ENCODE measurements at places on chromosomes 6 and 20.

GRCh38 chr6:96116674-96117073, 100.9 kb downstream of the FUT9 start:
- no peak for DNase-seq

GRCh38 chr6:13558718-13559117, 15.7 kb upstream of the SIRT5 start:
- no peak for DNase-seq

GRCh38 chr6:40585651-40586269, 1.4 kb downstream of the LRFN2 start:
- no peak for DNase-seq

DNA sequence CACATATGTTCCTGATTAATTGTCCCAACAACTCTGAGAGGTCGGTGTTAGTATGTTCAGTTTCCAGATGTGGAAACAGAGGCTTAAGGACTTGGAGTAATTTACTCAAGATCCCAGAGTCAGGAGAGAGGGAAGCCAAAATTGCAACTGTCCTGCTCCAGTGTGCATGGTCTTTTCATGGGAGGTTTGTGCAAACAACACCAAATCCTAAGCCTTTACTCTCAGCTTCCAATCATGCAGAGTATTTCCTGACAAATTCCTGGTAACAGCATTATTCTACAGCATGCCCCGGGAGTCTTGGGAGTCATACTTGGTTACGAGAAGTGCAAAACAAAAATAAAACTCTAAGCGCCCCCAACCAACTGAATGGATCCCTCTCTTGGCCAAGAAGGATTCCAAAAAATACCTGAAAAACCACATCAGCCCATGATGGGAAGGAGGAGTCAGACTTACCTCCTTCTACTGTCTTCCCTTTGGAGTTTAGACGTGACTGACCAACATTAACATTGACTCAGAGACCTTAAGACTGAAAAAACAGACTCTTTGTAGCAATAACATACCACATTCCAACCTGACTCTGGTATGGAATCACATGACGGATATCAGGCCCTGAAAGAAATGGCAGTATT, 30.8 kb upstream of the PPP1R3G start:
- no peak for DNase-seq

DNA sequence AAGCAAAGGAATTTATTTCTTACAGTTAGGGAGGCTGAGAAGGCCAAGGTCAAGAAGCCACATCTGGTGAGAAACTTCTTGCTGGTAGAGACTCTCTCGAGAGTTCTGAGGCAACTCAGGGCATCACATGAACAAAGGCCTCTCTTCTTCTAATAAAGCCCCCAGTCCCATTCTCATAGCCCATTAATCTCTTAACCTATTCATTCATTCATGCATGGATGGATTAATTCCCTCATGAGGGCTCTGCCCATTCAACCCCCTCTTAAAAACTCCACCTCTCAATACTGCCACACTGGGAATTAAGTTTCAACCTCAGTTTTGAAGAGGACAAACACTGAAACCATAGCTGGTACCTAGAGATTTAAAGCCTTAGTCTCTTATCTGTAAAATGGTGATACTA, 217.9 kb upstream of the SPTLC3 start:
- no peak for DNase-seq

DNA sequence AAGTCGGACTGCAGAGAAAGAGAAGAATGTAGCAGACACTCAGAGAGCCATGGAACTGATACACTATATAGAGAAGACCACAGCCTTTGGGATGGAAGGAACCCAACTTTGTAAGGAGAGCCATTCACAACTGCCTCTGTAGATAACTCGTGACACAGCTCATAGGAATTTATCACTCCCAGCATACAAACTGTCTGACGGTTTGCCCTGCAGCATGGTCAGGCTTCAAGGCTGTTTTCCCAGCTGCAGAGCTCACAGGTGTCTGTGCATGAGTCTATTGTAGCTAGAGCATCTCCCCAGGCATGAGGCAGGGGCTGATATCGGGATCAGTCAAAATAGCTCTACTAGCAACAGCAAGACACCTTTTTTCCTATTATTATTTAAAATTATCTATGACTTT, 130.5 kb upstream of the DTNBP1 start:
- DNase-seq: peak; percentile 81

DNA sequence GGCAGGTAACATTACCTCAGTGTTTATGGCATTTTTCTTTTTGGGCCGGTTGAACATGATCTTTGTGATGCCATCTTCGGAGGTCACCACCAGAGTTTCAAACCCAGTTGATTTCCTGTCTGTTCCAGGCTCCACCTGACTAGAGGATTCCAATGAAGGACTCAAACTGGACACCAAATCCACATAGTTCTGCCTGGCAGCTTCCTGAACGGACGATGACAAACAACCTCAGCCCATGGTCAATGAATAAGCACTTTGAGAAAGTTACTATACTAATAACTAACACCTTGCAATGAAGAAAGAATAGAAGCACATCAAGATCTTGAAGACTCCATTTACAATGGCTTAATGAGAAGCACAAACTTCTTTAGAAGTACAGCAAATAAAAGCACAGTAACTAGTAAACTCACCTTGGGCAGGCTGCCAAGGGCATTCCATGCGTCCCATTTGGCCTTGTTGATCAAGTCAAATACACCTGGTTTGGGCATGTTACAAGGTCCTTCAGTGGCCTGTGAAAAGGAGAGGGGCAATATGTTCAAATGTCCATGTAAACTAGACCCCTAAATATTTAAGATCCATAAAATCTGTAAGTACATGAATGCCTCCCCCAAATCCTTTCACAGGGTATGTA, 4.9 kb downstream of the ECI2 start:
- DNase-seq: no peak

GRCh38 chr20:35525639-35526038, 3.8 kb downstream of the C20orf173 start:
- no peak for DNase-seq

- DNase-seq: no peak
Measured at GRCh38 chr20:2835331-2835796, 5.1 kb downstream of the PCED1A start.

DNA sequence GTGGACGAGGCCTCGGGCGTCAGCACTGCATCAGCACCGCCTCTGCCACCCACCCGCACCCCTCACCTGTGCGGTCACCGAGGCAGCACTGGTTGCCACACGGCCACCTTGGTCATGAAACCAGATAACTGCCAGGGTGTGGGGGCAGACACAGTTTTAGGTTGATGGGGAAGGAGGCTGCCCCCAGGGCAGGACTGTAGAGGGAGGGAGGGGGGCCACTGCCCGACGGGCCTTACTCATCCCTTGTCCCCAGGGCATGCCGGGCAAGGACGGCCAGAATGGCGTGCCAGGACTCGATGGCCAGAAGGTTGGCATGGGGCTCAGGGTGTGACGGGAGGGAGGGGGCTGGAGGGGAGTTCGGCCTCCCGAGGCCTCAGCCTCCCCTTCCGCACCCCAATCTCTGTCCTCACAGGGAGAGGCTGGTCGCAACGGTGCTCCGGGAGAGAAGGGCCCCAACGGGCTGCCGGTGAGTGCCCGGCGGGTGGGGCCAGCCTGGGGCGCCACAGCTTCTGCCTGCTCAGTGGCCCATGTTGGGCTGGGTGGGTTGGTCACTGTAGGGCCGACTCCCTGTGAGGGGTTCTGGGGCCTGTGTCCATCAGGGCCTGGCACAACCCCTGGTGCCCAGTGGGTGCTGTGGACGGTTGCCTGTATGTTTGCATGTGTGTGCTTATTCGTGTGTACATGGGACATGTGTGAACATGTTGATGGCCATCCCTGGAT, 11.8 kb downstream of the COL9A3 start:
- DNase-seq: no peak

DNA sequence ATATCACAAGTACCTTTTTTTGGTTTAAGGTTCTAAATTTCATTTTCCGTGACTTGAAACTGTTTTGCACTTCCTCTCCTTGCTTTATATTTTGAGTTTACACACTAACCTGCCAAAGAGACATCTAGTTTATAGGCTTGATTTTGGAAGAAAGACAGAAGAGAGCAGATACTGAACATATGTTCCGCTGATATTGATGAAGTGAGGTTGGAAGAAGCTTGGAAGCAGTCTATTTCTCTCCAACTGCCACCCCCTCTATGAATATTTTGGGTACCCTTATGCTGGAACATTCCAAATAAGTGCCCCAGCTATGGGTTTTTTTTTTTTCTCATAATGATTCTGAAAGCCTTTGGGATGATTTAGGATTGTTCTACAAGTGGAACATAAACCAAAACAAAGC, 150.6 kb downstream of the LAMA2 start:
- no peak for DNase-seq

DNA sequence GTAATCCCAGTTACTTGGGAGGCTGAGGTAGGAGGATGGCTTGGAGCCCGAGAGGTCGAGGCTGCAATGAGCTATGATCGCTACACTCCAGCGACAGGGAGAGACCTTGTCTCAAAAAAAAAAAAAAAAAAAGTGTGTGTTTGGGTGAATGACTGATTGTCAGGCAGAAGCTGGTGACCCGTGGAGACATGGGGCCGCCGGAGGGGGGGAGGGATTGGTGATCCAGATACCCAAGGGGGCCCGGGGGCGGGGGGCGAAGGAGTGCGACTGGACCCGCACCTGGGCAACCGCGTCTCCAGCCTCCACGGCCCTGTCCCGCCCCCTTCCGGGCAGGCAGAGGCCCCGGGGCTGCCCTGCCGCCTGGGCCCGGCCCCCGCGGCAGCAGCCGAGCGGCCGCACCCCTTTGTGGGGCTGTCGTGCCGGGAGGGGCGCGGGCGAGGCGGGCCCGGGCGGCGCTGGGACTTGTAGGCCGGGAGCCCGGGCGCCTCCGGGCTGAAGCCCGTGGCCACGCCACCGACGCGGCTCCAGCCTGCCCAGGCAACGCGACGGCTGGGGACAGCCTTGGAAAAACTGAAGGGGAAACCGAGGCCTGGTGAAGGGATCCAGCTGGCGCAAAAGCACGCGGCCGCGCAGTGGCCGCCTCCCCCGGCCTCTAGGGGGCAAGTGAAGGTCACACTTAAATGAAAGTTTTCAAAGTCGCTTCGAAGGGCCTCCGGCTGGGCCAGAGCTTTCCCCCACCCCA, 2.1 kb upstream of the RBM38 start:
- DNase-seq: peak; percentile 58

- no peak for DNase-seq
Measured at GRCh38 chr6:170134471-170135440, 156.1 kb downstream of the DLL1 start.

GRCh38 chr6:16425881-16426615, 187.7 kb downstream of the GMPR start:
- no peak for DNase-seq

DNA sequence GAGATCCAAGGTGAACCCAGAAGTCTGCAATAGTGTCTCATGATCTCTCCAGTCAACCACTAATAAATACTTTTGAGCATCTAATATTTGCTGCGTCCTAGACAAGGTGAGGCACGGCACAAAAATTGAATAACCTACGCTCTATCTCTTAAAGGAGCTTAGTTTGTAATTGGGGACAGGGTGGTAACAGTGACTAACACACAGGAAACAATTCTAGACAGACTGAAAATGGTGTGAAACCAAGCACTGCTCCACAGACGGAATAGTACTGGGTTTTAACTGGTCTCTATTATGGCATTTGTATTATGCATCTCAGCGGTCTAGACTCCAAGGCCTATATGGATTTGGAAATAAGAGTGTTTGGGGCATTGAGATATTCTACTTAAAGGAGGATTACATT, 120.1 kb downstream of the CLIC5 start:
- DNase-seq: no peak

GRCh38 chr6:19968201-19968600, 131.0 kb downstream of the ID4 start:
- no peak for DNase-seq

DNA sequence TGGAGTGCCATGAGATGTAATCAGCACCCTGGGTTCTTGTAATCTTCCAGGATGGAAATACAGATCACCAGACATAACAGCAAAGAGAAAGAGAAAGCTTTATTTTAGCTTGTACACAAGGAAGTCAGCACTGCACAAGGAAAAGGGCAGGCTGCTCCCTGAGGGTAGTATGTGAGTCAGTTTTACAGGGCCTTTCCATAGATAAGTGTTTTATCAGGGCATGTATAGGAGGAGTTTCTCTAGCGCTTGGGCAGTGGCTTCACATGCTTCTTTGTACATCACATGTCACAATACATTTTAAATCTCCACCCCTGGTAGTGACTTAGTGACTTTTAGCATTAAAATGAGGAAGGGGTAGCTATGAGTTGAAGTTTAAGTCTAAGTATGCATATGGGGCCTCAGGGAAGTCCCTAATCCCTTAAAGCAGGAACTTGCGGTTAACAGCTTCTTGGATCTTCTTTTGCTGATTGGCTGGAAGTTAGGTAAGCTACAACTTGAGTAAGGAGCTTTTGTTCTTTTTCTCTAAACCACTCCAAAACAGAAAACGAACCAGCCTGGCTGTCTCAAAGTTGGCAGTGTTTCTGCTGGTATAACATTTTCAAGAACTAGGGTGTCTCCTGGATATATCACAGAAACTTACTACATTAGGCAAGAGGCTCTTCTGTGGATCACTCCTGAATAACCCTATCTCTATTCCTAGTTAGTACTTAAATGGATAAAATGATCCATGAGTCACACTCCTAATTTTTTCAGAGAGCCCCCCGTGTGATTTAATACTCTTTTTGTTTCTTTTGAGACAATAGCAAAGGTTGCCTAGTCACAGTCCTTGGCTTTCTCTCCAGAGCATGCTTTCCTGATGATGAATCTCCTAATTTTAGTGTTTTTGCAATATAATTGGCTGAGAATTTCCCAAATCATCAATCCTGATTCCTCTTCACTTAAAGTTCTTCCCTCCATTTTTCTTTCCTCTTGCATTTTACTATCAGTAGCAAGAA, 60.2 kb downstream of the MRAP2 start:
- DNase-seq: no peak

DNA sequence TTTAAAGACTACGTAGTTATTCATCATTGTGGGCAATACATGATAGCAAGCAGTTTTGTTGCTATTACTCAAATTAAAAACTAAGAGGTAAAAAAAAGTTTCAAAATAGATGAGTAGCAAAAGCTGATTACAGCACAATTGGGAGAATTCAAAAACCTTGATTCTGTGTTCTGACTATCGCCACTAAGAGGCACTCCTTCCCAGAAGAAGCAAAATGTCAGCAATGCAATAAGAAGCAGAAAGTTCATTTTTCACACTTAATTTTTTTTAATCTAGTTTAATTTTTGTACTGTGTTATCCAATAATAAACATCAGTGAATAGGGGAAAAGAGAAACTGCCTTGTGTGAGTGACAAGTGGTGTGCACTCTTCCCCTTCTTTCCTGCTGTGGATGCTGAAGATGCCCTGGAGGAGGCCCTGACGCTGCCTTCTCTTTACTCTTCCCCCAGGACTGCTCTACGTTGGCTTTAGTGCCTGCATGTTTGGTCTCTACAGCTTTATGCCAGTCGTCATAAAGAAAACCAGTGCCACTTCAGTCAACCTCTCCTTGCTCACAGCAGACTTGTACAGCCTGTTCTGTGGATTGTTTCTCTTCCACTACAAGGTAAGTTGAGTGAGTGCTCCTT, 263.2 kb upstream of the PLN start:
- no peak for DNase-seq

Measured in mammary epithelial cell (primary cell).